ENCODE measurements at places on chromosomes 5 and 9.

DNA sequence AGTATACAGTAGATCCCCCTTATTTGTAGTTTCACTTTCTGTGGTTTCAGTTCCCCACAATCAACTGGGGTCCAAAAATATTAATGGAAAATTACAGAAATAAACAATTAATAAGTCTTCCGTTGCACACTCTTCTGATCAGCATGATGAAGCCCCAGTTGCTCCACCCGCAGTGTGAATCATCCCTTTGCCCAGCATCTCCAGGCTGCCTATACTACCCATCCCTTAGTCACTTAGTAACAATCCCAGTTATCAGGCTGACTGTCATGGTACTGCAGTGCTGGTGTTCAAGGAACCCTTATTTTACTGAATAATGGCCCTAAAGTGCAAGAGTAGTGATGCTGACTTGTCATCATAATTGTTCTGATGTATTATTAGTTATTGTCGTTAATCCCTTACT lies 28.9 kb downstream of the SHC3 start:
- DNase-seq = no peak

- DNase-seq = no peak
Measured at GRCh38 chr9:26813247-26813646, 79.4 kb downstream of the CAAP1 start.

DNA sequence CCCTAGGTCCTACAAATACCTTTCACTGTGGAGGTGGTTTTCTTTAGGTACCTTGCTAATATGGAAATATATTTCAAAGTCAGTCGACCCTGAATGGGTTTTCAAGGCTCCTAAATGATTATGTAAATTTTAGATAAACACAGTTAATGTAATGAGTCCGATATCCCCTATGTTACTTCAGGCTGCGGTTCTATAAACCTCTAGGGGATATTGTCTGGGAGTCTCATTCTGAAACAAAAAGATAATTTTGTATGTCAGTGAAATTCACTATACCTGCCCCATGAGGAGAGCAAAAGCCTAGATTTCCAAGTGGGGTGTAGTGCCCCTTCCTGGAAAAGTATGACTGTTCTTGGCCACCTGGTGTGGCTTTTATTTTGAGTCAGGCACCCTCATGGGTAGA lies 377.3 kb downstream of the ICE1 start:
- DNase-seq = no peak

DNA sequence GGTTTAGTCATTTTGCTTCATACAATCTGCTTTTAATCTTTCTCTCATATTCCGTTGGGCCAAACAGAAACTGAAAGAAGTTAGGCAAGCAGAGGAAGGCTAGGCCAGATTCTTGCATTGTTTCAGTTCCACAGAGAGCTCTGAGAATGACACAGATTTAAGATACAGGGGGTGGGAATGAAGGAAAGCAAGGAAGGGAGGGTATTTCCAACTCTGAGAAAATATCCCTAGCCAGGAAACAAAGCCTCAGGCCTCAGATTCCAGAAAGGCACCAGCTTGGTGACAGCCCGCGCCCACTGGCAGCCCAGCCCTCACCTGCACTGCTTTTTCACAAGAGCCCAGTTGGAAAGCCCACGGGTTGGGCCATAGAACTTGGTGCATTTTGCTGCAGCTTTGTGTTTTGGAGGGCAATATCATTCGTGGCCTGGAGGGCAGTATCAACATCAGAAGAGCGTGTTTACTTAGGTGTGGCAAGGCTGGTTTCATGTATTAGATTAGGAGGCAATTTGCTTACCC lies 63.5 kb downstream of the ENC1 start:
- DNase-seq = peak; percentile 32

GRCh38 chr9:31587146-31587545 lies 797.3 kb upstream of the ACO1 start:
- no peak for DNase-seq

DNA sequence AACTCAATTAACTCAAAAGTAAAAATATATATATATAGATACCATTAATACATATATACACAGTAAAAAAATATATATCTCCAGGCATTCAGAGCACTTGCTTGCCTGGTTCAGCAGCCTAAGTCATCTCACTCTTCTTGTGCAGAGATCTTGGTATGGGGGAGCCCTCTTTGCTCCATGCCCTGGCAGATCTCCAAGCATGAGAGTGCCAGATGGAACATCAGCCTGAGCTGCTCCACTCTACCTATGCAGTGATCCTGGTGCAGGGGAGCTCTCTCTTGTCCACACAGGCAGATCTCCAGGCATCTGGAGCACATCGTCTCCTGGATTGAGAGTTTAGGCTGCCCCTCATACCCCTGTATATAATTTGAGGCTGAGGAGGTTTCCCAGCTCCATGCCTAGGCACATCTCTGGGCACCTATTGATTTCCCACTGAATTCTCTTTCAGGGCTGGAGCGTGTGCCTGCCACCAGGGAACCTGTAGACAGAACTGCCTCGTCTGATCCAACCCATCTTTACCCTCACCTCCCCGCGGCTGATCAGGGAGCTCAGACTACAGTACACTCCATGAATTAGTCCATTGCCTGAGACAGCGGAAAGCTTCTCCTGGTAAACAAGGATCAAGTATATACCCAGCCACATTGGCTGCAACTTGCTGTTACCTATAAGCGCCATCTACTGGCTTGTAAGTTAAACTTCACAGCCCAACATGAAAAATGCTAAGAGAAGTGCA lies 342.4 kb upstream of the GRIA1 start:
- DNase-seq = no peak

DNA sequence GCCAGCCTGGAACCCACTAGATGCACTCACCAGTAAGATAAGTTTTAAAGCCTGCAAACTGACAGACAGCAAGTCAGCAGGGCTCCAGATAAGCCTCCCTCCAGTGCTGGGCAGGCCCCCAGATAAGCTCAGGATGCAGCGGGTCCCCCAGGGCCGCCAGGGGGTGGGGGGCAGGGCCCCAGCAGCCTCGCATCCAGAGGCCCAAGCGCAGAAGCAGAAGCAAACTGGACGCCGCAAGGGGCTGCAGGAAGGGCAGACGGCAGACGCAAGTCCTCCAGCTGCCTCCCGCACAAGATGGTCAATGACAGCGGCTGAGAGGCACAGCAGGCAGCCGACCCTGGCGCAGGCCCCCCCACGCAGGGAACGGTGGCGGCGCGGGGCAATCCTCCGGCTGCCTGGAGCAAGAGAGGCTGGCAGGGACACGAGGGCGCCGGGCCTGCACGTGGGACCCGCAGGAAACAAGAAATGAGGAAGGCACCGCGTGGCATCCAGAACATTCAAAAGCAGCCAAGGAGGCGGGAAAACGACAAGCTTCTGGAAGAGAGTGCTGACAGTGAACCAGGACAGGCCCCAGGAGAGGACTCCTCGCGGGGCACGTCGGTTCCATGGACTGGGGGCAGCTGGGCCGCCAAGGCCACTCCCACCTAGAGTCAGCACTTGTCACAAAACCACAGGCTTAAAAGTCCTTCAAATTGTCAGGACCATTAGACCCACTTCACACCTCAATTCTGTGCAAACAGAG lies 49.8 kb downstream of the ROR2 start:
- DNase-seq = no peak

DNA sequence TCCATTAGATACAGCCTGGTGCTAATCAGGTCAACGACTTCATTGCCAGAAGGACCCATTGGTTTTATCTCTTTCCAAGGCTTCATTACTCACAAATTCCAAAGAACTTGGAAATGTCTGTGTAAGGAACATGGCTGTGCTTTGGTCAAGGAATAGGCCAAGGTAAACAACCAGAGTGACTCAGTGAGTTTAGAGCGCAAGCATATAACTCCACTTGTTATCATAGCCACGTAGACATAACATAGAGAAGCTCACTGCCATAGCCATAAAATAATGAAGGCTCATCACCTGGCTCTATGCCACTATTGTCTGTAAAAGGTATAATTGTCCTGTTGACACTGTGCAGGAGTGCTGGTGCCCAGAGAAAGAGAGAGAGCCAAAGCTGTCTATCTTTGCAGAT lies 139.3 kb upstream of the PLCXD3 start:
- no peak for DNase-seq

DNA sequence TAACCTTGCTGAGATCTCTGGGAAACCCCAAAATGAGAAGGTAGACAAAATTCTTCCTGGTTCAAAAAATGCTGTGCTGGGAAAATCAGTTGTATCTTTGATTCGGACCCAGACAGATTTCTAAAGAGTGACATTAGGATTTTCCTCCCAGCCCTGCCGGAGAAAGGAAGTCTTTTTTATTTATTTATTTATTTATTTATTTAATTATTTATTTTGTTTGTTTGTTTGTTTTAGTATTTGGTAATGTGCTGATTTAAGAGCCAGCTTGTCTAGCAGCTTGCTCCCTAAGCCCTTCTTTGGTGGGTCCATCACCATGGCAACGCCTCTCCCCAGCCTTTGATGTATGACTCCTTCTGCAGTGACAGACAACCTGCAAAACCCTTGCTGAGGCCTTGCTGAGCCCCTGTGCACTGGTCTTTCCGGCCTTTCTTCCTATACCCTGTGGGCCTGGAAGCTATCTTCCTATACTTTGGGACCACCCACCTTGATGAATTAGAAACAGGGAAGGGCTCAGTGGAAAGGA lies 60.6 kb upstream of the AFAP1L1 start:
- no peak for DNase-seq

GRCh38 chr5:80284720-80285119 lies 28.9 kb upstream of the SERINC5 start:
- peak; percentile 30 for DNase-seq

DNA sequence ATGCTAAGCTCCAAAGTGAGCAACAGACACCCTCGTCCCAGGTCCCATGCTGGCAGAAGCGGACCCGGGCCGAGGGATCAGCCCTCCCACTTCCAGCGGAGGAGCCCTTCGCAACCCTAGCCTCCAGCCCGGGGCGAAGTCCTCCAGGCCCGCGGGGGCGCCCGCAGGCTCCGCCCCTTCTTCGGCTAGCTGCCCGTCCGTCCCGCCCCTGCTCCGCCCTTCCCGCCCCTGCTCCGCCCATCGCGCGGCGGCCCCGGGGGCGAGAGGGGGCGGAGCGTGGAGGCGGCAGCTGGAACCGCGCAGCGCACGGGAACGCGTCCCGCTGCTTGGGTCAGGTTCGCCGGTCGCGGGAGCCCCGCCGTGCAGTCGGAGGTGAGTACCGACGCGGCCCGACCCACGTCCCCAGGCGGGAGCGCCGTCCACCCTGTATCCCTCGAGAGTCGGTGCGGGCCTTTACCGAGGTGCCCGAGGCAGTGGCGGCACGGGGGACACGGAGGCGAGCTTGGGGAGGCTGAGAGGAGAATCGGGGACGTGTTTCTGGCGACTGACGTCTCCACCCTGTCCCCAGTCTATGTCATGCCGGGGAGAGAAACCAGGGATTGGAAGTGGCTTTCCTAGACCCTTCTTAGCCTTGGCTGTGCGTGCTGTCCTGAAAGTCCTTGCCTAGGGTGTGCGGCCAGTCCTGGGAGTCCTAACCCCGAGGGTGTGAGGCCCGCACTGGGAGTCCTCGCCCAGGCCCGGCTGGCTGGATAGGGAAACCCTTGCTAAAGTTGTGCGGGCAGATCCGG lies at the start of gene ACO1:
Gene ACO1, plus strand, starts transcription at position 280 of the 788 bp plus-strand sequence. CDS start 20,864 bp downstream, outside the sequence.
- peak; percentile 89 for DNase-seq

GRCh38 chr5:56845904-56846480 lies 30.6 kb downstream of the MAP3K1 start:
- no peak for DNase-seq

DNA sequence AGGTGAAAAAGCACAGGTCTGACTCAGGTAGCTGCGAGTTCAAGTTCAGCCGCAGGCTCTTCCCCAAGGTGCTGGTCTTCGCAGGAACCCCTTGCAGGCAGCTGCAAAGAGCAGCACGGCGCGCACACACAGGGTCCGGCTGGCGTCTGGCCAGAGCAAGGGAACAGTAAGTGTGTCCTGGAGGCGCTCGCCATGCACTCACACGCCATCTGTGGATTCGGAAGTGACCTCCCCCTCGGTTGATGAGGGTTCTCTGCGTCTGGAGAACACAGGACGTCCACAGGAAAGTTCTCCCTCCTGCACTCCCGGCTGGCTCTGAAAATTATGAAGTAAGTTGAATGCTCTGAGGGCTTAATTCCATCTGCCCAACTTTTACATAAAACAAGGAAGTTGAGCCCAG lies 14.0 kb upstream of the EGFL7 start:
- no peak for DNase-seq

- no peak for DNase-seq
Measured at GRCh38 chr9:123000371-123001068, 32.9 kb upstream of the GPR21 start.

- DNase-seq = peak; percentile 75
Measured at GRCh38 chr9:96856363-96857286, 2.3 kb upstream of the ZNF782 start.

All from CD4-positive, alpha-beta T cell treated with Interleukin-12 subunit alpha and Interleukin-12 subunit beta, for 1 hour (primary cell).